ENCODE measurements at places on chromosomes 7 and 10.

DNA sequence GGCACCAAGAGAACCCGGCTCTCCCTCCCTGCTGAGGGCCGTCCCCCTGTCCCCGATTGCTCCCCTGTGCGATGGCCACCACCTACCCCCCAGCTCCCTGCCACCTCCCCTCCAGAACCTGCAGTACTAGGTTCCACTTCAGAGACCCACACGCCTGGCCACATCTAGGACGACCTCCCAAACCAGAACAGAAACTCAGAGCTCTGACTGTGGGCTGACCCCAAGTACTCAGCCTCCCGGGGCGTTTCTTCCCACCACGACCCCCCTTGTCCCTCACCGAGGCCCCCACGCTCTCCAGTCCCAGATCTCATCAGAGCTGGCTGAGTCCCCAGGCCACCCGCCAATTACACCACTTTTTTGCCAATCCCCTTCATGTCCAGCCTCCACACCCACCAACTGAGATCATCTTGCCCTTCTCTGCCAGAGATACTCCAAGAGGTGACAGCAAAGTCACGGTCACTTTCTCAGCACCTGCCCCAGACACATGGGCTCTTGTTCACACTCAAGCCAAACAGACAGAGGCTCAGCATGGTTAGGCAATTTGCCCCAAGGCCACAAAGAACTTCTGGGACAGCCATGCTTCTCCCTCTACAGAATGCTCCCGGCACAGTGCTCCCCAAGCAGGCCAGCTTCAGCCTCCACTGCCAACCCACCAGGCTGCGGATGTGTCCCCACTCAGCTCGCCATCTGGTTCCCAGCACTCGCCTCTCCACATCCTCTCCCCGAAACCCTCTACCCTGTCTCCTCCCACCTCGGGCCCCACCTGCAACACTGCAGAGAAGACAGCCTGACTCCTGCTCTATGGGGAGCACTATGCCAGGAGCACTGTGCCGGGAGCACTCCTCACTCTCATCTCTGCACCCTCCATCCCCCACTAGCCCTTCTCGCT, 4.7 kb downstream of the TMEM120A start:
- DNase-seq: no peak

DNA sequence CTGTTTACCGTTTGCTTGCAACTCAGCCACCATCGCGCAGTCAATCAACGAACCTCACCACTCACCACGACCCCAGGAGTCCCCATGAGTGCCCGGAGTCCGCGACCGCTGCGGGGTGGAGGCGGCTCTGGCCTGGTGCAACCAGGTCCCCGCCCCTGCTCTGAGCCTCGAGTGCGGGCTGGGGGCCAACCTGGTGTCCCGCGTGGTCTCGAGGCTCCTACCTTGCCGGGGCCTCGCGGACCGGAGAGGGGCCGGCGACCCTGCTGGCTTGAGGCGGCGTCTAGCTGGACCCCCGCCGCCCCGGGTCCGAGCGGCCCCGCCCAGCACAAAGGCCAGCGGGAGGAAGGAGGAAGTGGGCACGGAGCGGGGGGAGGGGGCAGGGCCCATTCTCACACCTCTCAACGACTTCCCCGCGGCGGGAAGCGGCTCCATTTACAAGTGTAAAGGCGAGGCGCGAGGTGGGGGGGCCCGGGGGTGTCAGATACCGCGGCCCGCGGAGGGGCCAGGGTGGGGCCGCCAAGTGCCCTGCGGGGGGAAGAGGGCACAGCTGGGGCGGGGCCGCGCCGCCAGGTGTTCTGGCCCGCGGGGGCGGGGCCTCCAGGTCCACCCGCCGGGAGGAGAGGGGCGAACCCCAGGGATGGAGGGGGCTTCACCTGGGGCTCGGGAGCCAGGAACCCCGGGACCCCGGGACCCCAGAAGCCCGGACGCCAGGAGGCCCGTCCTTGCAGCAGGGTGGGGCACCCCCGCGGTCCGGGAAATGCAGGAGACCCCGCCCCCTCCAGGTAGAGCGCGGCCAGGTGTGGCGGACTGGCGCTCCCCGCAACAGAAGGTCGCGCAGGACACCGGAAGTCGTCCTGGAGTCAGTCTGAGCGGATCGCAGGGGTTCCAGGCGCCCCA, 8.6 kb downstream of the CTBP2 start:
- DNase-seq: no peak

- DNase-seq: peak; percentile 64
These were observed 1.7 kb downstream of the KLF6 start for GRCh38 chr10:3783316-3783681.

- DNase-seq: no peak
These were observed 23.1 kb downstream of the MYO1G start for GRCh38 chr7:44955733-44956132.

GRCh38 chr7:19775578-19775977, 2.2 kb upstream of the TMEM196 start:
- no peak for DNase-seq

GRCh38 chr10:8065651-8066050, 11.2 kb downstream of the GATA3 start:
- DNase-seq: no peak

DNA sequence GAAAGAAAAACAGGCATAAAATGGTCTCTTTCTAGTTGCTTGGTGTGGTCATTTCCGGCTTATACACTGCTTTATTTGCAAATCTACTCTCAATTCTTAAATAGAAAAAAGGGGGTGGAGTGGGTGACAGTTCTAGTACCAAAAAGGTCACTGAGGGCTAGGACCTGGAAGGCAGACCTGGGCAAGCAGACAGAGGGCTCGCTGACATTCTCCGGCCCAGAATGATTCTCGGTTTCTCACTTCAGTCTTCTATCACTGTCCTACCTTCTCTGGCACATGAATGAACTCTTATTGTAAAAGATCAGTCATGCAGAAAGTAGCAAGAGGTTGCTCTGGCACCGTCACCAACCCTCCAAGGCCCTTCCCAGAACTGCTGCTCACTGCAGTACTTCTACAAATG, 54.0 kb downstream of the MALSU1 start:
- no peak for DNase-seq

- no peak for DNase-seq
These were observed 22.5 kb upstream of the SPOCK2 start for GRCh38 chr10:72110673-72111401.

DNA sequence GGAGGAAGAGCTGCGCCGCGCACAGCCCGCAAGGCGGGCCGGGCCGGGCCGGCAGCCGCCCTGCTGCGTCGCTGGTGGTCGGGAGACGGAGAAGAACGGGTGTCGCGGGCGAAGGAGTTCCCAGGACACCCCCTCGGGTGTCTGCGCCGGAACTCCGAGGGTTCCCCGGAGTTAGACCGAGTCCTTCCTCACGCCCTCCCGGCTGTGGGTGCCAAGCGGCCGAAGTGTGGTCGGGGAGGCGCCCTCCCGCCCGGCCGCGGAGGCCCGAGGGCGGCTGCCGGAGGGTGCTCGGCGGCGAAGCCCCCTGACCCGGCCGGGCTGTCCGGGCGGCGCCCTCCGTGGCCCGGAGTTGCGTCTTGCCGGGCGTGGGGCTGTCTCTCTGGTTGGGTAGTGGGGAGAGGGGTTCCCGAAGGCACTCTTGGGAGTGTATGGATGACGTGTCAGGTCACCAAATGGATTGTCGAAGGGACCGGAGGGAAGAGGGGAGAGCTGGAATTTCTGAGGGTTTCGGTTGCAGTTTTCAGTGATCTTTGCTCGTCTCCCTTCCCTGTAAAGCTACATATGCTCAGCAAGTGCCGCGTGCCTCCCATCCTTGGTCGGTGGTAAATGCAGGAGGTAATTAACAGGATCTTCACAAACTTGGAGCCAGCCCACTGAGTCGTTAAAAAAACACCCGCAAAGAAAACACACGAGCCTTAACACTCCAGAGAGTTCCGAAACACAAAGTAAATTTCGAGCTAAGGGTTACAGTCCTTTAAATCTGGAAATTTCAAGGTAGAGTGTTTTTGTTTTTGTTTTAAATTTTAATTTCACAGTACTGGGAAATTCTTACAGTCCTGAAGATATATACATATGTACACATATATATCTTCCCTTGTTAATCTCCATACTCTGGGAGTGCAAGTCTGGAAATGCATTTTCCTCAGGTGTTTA, 871 bp downstream of the ST7 start:
- DNase-seq: no peak

DNA sequence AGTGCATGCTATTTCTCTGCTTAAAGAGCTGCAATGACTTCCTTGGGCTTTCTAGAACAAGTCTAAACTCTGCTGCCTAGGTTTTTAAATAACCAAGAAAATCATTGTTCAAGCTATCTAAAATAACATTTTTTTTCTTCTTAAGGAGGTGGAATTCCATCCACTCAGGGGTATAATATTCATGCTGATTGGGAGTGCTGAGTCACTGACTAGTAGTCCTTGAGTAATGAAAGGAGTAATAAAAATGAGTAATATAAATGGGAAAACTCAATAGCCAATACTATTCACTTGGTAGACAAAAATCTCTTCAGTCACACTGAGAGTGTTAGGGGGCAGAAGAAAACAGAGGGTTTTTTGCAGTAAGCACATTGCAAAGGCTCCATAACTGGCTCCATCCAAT, 72.0 kb downstream of the GFRA1 start:
- DNase-seq: no peak

DNA sequence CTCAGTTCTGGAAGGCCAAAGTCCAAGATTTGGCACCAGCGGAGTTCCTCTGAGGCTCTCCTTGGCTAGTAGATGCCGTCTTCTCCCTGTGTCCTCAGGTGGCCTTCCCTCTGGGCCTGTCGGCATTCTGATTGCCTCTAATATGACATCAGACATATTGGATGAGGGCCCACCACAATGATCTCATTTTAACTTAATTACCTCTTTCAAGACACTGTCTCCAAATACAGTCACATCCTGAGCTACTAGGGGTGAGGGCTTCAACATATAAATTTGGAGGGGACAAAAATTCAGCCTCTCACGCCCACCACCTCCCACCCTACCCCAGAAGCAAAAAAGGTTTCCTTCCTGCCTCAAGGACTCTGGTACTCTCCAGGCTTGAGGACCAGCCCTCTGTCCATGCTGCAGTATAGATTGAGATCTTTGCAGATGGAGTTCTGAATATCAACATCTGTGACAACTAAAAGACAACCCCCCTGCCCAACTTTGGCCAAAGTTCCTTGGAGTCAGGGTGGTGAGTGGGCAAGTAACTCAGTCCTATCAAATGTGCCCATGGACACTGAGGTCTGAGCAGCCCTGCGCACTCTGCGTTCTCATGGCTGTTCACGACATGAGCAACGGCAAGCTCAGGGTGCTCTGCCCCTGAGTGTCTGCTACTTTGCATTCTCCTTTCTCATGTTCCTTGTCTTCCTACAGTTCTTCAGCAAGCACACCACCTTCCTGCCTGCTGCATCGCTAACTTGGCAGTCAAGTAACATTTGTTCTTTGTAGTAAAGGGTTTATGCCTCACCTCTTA, 11.5 kb downstream of the TMEM176B start:
- DNase-seq: no peak

- no peak for DNase-seq
These were observed 61.3 kb downstream of the ABCB4 start for GRCh38 chr7:87413951-87414793.

GRCh38 chr10:17431871-17432311, 22.5 kb downstream of the ST8SIA6 start:
- no peak for DNase-seq

- DNase-seq: no peak
These were observed 82.2 kb downstream of the JCAD start for GRCh38 chr10:29977171-29977570.

DNA sequence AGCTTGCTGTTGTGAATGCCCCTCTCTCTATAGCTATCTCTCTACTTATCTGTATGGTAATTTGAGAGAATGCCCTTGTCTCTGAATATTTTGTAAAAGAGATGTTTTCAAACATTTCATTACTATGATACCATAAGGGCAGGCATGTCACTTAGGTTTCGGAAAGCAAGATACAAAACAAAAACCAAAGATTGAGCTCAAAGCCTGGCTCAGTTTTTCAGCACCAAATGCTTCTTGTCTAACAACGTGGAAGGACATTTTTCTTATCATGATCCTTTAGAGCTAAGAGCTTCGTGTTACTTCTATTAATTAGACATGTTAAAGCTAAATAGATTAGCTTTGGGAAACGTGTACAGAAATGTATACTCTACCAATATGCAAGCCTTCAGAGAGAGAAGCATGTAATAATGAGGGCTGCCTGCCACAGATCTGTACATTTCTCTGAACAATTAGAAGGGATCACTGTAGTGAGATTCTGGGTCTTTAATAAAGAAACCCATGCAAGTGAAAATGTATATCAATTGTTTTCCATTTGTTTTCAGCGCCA, 148.9 kb downstream of the ARID5B start:
- no peak for DNase-seq

DNA sequence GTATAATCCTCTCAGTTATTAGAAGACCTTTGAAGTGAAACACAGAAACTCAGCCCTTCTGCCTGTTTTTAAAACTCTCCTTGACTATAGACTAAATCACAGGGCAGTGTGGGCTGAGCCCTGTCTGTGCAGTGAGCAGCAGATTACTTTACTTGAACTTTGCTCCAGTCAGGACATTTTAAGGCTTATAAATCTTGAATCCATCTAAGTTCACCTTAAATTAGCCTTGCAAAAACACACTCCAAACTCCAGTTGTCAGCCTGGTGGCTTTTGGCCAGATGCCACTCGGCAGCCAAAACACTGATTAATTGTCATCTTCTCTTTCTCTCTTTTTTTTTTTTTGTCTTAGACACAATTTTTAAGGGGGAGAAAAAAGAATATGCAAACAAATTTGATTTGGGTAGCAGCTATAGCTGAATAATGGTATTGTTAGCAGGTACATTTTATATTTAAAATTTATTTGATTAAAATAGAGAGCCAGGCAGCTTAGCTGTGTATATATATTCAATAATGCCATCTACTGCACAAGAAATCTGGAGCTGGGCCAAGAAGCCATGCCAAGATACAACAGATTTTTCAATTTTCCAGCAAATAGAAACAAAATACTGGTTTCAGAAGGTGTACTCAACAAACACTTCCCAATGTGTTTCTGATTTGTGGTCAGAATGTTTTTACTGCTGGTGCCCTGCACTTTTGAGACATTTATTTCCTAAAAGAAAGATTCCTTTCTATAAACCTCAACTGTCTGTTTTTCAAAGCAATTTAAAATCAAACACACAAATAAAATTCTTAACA, 247.7 kb downstream of the TFEC start:
- no peak for DNase-seq

DNA sequence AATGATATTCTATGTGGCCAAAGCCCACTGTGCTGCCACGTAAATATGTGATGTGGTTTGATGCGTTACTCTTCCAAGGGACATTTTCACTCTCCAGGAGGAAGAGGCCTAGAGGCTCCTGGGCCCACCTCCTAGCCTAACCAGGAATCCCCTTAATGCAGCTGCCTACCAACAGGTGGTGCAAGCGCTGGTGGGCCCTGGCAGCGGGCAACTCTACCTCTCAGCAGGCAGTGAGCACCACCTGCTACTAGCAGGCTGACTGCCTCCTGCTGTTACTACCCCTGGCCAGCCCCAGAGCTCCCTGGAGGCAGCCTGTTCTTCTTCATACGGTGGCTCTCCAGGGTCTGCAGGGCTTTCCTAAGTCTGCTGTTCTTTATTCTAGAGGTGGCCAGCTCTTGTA, 62.8 kb downstream of the CDH23 start:
- DNase-seq: no peak

DNA sequence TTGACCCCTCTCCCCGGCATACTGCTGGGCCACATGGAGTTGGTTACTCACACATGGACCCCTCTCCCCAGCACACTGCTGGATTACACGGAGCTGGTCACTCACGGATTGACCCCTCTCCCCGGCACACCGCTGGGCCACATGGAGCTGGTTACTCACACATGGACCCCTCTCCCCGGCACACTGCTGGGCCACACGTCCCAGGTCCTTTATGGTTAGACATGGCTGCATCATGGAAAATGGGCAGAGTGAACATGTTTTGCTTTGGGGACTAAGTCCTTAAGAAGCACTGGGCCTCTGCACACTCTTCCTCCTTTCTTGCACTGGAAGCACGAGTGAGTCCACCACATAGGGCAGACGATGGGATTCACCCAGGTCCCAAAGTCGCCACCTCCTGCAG, 102.1 kb upstream of the SHH start:
- no peak for DNase-seq

- no peak for DNase-seq
These were observed 29.1 kb downstream of the UBE2H start for GRCh38 chr7:129923709-129924108.
